ENCODE measurements at places on chromosomes 6 and 20.

DNA sequence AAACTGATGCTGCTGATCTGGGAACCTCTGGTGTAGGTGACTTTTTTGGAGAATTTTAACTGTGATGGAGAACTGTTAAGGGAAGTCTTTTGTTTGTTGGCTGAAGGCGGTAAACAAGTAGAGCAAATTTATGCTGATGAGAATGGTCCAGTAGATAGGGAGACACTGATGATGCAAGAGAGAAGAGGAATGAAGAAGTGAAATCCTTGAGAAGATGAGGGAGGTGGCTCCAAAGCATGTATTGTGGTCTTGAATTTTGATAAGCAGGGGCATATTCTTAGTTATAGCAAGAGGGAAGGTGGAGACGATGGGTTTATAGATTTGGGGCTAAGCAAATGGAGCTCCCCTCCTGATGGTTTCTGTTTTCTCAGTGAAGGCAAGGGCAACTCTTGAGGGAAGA lies 22.0 kb downstream of the MAPK14 start:
- DNase-seq, result no peak

DNA sequence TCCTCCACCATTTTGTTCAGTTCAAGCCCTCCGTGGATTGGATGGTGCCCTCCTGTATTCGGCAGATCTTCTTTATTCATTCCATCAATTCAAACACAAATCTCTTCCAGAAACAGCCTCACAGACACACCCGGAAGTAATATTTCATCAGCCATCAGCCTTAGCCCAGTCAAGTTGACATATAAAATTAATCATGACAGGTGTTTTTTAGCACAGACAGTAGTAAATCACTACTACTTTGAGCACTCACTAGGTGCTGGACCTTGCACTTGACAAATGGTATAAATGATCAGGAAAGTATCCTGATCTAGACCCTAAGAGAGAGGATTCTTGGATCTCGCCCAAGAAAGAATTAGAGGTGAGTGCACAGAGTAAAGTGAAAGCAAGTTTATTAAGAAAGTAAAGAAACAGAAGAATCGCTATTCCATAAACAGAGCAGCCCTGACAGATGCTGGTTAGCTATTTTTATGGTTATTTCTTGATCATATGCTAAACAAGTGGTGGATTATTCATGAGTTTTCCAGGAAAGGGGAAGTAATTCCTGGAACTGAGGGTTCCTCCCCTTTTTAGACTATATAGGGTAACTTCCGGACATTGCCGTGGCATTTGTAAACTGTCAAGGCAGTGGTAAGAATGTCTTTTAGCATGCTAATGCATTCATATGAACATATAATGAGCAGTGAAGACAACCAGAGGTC lies 194.6 kb upstream of the LAMP5 start:
- DNase-seq, result no peak

GRCh38 chr6:45388328-45388727 lies 10.6 kb upstream of the SUPT3H start:
- no peak for DNase-seq

DNA sequence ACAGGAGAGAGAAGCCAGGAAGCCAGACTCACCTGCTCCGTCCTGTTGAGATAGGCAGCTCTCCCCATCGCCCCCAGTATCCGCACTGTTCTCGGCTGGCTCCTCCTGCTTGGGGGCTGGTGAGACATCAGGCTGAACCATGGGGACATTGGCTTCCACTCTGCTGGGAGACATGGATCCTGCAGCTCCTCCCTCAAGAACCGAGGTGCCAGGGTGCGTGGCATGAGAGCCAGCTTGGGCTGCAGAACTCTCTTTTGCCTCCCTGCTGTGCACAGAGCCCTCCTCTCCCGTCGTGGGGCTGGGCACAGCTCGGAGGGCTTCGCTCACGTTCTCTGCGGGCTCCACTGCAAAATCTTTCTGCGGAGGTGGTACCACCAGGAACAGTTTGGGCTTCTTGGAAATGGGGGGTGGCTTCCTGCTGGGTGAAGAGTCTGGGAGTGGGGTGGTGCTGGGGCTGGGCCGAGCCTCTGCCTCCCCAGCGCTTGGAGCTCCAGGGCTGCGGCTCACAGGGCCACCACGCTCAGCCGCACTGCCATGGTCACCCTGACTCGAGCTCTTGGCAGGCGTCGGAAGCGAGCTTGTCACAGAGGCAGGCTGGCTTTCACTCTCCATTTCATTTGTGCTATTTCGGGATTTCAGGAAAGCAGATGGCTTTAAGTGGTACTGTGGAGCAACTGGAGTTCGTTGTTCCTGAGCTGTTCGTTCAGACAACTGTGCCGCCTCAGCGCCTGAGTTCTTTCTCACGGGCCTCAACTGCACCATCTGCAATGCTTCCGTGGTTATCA lies 26.5 kb downstream of the HEBP2 start:
- DNase-seq, result no peak

DNA sequence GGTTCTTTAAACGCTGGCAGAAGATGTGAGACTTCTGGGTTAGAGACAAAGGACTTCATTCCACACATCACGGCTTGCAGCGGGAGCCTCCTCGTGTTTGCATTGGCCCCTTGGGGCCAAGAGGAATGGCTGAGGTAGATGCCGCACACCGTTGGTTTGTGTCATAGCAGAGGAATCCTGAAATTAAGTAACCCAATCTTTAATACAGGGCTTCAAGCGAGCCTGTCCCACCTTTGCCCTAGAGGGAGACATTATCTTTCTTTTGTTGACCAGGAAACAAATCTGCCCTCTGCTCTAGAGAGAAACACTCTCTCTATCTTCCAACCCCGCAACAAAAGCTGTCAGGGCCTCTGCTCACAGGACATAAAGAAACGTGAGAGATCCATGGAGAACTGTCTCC lies 277.5 kb upstream of the ZFP64 start:
- DNase-seq, result no peak

- no peak for DNase-seq
Observed at GRCh38 chr20:57691699-57692098, 18.1 kb downstream of the PMEPA1 start.

- no peak for DNase-seq
Observed at GRCh38 chr6:12119085-12119588, 107.0 kb downstream of the HIVEP1 start.

GRCh38 chr6:132400883-132401617 lies at the start of gene MOXD1:
Gene MOXD1, minus strand, starts transcription at chr6:132401475. Its CDS starts 49 bp downstream, at chr6:132401426.
- peak; percentile 68 for DNase-seq

DNA sequence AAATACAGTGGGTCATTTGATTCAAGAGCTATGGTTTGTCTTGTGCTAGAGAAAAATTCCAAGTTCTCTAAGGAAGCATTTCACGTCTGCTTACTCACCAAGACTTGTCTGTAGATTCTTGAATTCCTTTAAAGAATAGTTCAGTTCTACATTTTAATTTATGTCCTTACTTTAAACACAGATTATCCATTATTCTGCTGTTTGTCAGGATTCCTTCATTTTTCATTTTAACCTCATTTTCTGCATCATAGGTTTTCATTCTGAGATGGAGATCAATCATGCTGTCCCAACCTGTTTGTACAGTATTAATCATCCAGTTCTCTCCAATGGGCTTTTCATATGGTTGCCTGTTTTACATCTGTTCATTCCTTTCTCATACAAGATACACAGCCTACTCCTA lies 24.5 kb upstream of the POPDC3 start:
- DNase-seq, result no peak

DNA sequence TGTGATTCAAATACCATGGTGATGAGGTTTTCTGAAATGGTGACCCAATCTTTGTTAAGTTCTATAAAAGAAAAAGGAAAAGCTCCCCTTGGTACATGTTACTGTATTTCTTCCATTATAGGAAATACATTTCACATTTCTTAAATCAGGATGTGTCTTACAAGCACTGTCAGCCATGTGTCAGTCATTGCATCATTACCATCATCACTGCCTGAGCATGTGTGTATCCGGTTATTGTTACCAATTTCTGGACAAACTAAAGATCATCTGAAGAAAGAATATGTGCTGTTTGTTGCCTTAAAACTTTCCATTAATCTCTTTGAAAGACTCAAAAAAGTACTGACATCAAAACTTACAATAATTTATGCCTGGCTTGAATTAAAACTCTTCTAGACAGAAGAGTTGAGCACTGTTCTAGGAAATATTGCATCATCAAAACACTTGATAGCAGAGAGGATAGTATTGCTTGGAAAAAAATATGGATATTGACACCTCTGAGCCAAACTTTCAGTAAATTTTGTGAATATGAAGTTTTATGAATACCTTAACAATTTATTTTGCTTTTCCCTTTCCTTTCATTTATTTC lies 7.1 kb upstream of the TSPYL1 start:
- DNase-seq, result no peak

GRCh38 chr20:59385480-59385879 lies 85.1 kb downstream of the EDN3 start:
- DNase-seq, result no peak

GRCh38 chr20:5488823-5489222 lies 172.1 kb upstream of the PROKR2 start:
- DNase-seq, result no peak

GRCh38 chr6:4819706-4820283 lies 43.6 kb downstream of the CDYL start:
- no peak for DNase-seq

GRCh38 chr6:88538130-88538706 lies 372.1 kb upstream of the CNR1 start:
- peak; percentile 3 for DNase-seq

GRCh38 chr20:39269493-39270217 lies 307.5 kb downstream of the DHX35 start:
- DNase-seq, result no peak

GRCh38 chr6:3310703-3311102 lies 52.0 kb downstream of the PSMG4 start:
- DNase-seq, result no peak

GRCh38 chr6:100506651-100507050 lies 41.9 kb upstream of the SIM1 start:
- DNase-seq, result peak; percentile 51

GRCh38 chr6:42046464-42047212 lies 3.7 kb upstream of the TAF8 start:
- no peak for DNase-seq

DNA sequence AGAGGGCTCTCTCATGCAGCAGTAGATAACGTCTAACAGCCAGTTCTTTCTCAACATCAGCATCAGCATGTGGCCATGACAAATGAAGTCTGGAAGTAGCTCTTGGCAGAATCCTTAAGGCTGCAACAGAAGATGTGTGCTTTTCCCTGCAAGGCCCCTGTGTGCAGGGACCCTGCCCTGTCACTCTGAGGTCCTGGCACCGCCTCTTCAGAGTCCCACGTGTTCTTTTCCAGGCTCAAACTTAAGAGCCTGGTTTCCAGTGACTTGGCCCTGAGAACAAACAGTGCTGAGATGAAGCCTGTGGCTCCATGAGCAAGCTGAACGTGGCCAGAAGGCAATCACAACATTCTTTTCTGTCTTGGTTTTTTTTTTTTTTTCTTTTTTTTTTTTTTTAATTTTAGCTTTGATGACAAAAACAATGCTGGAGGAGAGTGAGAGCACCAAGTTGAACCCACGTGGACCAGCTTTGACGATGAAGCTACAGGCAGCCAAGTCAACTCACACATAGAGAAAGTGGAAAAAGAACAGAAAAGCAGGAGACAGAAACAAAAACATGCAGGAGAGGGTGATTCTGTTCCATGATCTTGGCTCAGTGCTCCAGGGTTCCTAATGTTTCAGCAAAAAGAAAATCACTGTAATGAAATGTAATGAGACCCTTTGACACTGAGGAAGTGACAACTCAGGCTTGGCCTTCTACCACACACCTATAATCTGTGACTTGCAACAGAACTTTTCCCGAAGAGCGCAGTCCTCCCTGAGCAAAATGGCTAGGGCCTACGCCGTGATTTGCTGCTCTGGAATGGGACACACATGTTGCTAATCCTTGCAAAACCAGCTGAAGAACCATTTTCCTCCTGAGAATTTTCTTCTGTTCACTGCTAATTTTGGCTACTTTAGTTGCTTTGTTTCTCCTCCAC lies 86.1 kb downstream of the FOXC1 start:
- DNase-seq, result no peak

- DNase-seq, result no peak
Observed at GRCh38 chr6:156779206-156780094, 2.3 kb downstream of the ARID1B start.

GRCh38 chr6:42071881-42072583 lies 21.7 kb downstream of the TAF8 start:
- DNase-seq, result no peak

- no peak for DNase-seq
Observed at GRCh38 chr6:50862176-50862575, 43.5 kb downstream of the TFAP2B start.

DNA sequence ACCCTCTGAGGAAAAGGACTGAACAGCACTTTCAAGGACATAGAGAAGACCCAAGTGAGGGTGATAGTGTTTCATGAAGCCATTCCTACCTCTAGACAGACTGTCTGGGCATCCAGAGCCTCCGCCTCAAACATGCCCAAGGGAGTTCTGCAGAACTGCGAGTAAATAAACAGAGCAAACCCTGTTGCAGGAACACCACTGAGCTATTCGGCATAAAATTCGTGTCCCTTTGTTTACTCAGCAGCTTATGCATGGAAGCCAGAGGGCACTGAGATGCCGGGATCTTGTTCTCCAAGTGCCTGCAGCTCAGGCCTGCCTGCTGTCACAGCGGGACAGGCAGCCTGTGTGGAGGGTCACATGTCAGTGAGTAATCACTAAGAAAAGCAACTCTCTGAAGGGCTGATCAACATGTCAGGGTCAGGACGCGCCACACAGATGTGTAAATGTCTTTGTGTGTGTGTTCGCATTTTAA lies 164.9 kb upstream of the HEY2 start:
- peak; percentile 82 for DNase-seq

DNA sequence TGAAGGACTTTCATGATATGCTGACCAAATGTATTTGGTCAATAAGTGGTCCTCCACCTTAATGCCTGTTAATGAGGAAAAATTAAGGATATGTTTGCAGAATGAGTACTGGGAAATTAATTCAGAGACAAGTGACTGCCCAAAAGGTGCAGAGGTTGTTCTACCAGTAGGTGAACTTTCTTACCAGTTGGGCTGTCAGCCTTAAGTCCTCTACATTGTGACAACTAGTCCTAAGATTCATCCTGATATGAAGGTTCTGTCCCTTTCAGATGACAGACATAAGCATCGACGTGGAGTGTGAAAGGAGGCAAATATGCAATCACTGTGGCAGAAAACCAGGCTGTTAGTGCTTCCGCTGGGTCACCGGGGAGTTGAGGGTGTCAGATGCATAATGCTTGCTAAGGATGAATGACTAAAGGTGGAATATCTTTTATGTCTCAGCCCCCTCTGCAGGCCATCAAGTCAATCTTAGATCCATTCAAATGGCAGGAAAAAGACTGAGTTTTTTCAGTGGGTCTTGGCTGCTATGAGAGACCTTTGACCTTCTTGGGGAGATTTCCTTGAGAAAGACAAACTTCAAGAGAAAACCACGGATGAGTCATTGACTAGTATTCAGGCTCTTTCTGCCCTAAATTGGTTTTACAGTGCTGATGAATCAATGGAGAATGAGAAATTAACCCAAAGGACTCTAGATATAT lies 226.0 kb downstream of the TPBG start:
- DNase-seq, result peak; percentile 62

DNA sequence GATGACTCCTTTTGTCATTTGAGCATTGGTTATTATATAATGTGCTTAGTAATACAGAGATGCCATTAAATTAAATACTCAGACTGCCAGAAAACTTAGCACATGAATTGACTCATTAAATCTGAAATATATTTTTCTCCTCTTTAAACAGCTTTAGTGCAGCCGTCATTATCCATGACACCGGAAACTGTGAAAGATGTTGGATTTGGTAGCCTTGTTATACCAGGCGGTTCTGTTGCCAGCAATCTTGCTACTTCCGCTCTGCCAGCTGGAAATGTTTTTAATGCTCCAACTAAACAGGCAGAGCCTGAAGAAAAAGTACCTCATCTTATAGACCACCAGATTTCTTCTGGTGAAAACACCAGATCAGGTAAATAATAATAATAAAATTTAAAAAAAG lies 97.6 kb downstream of the SCAF8 start:
- DNase-seq, result no peak

Measured in cardiac muscle cell (in vitro differentiated cells and primary cell).